ENCODE measurements at places on chromosomes 1 and 21.

GRCh38 chr21:36551731-36552433 is 72.0 kb upstream of the CLDN14 start:
- H3K27ac ChIP-seq = no peak overlapping the region
- no peak overlapping the region for H3K4me3 ChIP-seq
- no peaks in the 10 kb centered on the region for H3K36me3 ChIP-seq

GRCh38 chr1:170707959-170708655 is 44.2 kb downstream of the PRRX1 start:
- H3K36me3 ChIP-seq = peaks cover 7% of the 10 kb centered on the region
- H3K27ac ChIP-seq = peak overlapping the region; percentile 99
- peak; percentile 59 for DNase-seq
- H3K4me3 ChIP-seq = peak overlapping the region; percentile 7

DNA sequence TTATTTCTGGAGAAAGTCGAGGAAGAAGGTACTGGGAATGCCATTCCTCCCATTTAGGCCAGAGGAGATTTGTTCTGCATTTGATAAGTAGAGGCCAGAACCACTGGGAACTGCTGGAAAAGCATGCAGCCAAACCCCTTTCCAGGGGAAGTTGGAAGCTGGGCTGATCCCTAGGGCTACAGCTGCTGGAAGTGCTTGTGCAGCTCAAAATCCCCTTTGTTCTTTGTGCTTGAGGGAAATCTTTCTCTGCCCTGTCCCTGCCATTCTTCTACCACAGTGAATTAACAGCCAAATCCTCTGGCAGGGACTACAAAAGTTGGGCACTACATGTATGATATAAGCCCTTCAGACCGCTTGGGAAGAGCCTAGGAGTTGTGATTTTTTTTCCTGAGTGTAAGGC is 734.1 kb downstream of the LRRIQ3 start:
- no peak for DNase-seq
- no peak overlapping the region for H3K4me3 ChIP-seq
- no peaks in the 10 kb centered on the region for H3K27me3 ChIP-seq

DNA sequence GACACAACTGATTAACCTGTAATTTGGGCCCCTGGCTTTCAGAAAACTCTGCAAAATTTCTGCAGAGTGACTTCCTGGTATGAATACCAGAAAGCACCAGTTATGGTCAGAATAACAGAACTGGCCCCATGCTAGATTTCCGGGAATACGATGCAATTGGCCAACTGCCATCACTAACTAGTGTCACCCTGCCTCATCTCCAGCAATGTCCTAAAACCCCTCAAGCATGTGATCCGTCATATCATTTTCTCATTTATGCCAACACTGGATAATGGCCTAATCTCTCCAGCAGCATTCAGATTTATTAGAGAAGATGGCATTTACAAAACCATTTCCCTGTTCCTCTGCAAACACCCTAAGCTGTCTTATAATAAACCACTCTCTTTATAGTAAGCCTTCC is 15.4 kb downstream of the KAZN start:
- H3K27ac ChIP-seq = no peak overlapping the region
- no peaks in the 10 kb centered on the region for H3K4me1 ChIP-seq
- H3K27me3 ChIP-seq = peaks cover 7% of the 10 kb centered on the region
- no peaks in the 10 kb centered on the region for H3K36me3 ChIP-seq
- no peak for DNase-seq

DNA sequence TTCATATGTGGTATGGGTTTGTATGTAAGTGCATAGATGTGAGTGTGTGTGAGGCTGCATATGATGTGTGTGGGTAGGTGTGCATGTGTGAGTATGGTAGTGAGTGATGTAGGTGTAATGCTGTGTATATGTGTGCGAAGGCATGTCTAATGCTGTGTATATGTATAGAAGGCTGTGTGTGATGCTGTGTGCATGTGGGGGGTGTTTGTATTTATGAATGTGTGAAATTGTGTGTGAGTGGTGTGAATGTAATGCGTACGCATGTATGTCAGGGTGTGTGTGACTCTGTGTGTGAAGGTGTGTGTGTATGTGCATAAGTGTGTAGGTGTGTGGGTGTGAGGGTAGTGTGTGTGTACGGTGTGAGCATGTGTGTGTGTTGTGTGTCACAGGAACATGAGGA is 300.0 kb downstream of the OMA1 start:
- H3K36me3 ChIP-seq = no peaks in the 10 kb centered on the region
- H3K4me1 ChIP-seq = no peaks in the 10 kb centered on the region
- H3K27ac ChIP-seq = no peak overlapping the region

DNA sequence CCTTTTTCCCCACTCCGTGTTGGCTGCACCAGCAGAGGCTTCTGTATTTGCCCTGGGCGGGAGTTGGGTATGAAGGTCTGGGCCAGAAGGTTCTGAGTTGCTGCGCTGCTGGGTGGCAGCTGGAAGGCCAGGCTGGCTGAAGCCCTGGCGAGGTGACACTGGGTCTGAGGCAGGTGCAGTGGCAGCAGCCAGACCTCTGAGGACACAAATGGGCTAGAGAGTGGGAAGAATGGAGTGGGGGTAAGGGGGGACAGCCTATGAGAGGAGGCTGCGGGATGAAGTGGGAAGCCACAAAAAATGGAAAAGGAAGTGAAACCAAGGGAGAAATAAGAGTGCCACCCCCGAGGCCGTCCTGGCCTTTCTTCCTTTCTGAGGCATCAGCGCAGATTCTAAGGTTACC is 53.2 kb downstream of the STX6 start:
- no peak overlapping the region for H3K27ac ChIP-seq
- H3K27me3 ChIP-seq = no peaks in the 10 kb centered on the region
- H3K4me1 ChIP-seq = no peaks in the 10 kb centered on the region
- no peak for DNase-seq
- peaks cover 15% of the 10 kb centered on the region for H3K36me3 ChIP-seq
- H3K4me3 ChIP-seq = no peak overlapping the region

DNA sequence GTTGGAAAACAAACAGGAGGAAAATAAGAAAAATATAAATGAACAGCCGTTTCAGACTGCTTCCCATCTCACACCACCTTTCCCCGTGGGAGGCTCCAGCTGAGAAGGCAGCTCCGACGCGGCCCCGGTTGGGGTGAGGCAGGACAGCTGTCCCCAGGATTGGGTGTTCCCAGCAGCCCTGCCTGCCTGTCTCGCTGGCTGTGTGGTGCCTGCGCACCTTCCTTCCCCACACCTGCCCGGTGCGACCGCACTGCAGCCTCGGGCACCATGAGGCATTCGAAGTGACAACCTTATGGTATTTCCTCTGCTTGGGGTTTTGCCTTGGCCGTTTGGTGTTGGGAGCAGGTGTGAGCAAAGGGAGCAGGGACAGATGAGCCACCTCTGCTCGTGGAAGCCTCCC is 161.6 kb downstream of the PRDM16 start:
- H3K4me1 ChIP-seq = no peaks in the 10 kb centered on the region
- H3K27ac ChIP-seq = no peak overlapping the region
- H3K27me3 ChIP-seq = peaks cover 57% of the 10 kb centered on the region
- H3K36me3 ChIP-seq = no peaks in the 10 kb centered on the region
- no peak for DNase-seq

DNA sequence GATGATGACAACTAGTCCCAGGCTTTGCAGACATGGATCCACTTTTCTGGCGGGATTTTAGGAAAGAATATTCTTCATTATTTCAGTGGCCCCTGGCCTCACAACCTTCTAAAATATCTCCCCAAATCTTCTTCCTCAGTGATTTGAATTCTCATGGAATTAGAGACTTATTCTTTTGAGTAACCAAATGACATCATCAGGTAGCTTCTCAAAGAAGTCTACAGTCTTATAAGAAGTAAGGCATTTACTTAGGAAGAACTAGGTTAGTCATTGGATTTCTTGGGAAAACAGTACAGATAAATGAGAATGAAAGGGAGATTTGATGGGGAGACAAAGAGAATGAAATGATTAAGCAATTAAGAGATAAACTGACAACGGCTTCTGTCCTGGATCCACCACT is 201.1 kb upstream of the PROX1 start:
- H3K4me3 ChIP-seq = no peak overlapping the region
- peaks cover 56% of the 10 kb centered on the region for H3K27me3 ChIP-seq
- no peak overlapping the region for H3K27ac ChIP-seq

DNA sequence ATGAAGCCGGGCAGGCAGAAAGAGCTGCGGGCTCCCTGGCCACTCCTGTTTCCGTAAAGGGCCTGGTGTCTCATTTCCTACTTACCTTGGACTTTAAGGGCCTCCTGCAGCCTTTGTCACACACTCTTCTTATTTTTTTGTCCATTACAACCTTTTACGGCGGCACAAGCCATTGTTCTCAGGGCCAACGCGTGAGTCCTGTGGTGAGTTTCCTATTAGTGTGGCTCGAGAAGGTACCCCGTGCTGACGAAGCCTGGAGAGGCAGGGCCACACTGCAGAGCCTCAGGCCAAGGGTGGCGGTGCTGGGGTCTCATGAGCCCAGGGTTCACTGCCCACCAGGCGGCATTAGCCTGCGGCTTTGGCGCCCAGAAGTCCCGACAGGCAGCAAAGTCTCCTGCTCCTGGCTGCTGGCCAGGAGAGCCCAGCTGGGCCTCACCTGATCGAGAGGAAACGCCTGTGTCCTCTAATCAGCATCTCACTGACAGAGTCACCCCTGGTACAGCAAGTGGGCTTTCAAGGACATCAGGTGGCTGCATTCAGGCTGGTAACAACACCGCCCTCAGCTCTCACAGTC is 62.0 kb downstream of the SIK1 start:
- no peak overlapping the region for H3K27ac ChIP-seq
- H3K4me1 ChIP-seq = peaks cover 5% of the 10 kb centered on the region
- no peak overlapping the region for H3K4me3 ChIP-seq
- peaks cover 3% of the 10 kb centered on the region for H3K36me3 ChIP-seq

DNA sequence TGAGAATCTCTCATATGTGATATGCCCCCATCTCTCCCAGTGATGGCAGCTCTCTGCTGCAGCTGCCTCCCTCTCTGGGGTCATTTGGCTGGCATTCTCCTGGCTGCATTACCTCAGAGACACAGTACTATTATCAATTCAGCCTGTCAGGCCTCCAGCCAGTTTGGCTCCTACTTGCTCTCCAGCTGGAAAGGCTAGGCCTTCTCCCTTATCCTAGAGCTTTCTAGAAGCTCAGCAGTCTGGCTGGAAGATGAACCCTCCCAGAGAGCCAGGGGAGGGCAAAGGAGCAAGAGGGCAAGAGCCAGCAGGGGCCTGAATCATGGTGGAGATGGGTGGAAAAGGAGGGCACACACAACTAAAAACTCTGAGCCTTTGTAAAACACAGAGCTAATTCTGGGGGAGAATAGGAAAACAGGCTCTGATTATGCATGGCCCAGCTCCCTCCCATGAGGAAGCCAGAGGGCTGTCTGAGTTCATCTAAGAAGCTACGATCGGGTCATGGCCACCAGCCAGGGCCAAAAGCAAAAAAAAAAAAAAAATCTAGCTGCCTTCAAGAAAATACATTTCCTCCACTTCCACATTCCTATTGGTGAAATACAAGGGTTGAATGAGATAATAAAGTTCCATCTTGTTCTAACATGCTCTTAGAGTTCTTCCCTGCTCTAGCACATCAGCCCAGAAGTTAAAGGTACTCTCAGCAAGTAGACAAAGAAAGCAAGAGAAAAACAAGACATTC is 8.8 kb downstream of the LAMB3 start:
- peaks cover 58% of the 10 kb centered on the region for H3K4me1 ChIP-seq
- H3K36me3 ChIP-seq = peaks cover 90% of the 10 kb centered on the region
- H3K4me3 ChIP-seq = no peak overlapping the region
- H3K27me3 ChIP-seq = no peaks in the 10 kb centered on the region

GRCh38 chr1:230425252-230426091 is 660 bp downstream of the PGBD5 start:
- H3K4me3 ChIP-seq = peak overlapping the region; percentile 96
- H3K4me1 ChIP-seq = peaks cover 46% of the 10 kb centered on the region
- H3K36me3 ChIP-seq = peaks cover 35% of the 10 kb centered on the region
- no peaks in the 10 kb centered on the region for H3K27me3 ChIP-seq

DNA sequence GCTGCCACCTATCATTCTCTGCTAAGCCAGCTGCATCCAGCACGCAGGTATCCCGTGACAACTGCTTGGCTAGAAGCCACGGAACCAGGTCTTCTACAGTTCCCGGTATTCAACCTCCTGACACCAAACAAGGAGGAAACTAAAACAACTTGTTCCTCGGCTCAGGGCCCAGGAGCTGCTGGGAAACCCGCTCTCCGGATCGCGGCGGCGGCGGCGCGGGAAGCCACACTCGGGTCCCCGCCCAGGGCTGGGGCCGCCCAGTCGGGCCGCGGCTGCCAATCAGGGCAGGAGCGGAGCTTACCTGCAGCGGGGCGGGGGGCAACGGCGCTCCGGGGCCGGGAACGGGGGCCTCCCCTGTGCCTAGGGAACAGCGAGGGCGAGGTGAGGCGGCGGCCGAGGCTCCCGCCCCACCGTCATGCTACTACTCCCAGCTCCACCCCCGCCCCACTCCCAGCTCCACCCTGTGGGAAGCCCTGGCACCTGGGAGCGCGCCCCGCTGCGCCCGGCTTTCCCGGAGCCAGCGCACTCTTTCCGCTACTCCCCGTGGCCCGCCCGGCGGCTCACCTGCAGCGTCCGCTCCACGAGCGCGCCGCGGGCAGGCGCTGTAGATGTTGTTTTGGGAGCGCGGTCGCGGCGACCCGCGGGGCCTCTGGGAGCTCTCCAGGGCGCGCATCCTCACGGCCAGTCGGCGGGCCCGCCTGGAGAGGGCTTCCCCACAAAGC is 12.1 kb downstream of the IL24 start:
- peaks cover 42% of the 10 kb centered on the region for H3K4me1 ChIP-seq
- H3K27ac ChIP-seq = peak overlapping the region; percentile 46
- H3K27me3 ChIP-seq = no peaks in the 10 kb centered on the region
- DNase-seq = peak; percentile 89
- peak overlapping the region; percentile 62 for H3K4me3 ChIP-seq

DNA sequence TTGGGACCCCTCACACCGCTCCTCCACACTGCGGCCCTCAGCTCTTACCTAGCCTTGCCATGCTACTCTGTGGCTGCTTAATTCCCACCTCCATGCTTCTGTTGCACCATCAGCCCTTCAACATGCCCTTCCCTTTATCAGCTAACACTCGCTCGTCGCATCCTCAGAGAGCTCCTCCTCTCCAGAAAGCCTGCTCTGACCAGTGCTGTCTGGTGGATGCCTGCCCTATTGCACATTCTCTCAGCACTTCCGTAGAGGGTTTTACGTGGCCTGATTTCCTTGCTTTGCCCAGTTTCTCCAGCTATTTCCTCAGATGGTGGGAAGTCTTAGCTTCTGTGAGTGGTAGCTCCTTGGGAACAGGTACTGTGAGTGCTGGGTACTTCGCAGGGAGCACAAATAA is 10.3 kb upstream of the LAD1 start:
- no peak overlapping the region for H3K4me3 ChIP-seq
- H3K27me3 ChIP-seq = peaks cover 10% of the 10 kb centered on the region
- H3K27ac ChIP-seq = no peak overlapping the region
- DNase-seq = no peak
- H3K4me1 ChIP-seq = no peaks in the 10 kb centered on the region

GRCh38 chr1:68442822-68443556 is 6.8 kb downstream of the RPE65 start:
- H3K27me3 ChIP-seq = no peaks in the 10 kb centered on the region
- peaks cover 24% of the 10 kb centered on the region for H3K4me1 ChIP-seq
- no peak overlapping the region for H3K4me3 ChIP-seq

GRCh38 chr1:53951697-53952096 is 5.5 kb downstream of the LRRC42 start:
- DNase-seq = no peak
- H3K4me1 ChIP-seq = peaks cover 3% of the 10 kb centered on the region
- peaks cover 20% of the 10 kb centered on the region for H3K36me3 ChIP-seq
- no peak overlapping the region for H3K27ac ChIP-seq
- H3K4me3 ChIP-seq = no peak overlapping the region

- no peaks in the 10 kb centered on the region for H3K36me3 ChIP-seq
- no peaks in the 10 kb centered on the region for H3K4me1 ChIP-seq
- H3K4me3 ChIP-seq = no peak overlapping the region
- H3K27ac ChIP-seq = no peak overlapping the region
Measured at GRCh38 chr1:7508934-7509519, 262.1 kb upstream of the VAMP3 start.

All from Calu3 (cell line).